Stimulated activated CD8-positive, alpha-beta memory T cell treated with anti-CD3 and anti-CD28 coated beads, Interleukin-4, amount 100 ng/mL, for 1 hour (primary cell): ENCODE measurements at places on chromosomes 4 and X.

DNA sequence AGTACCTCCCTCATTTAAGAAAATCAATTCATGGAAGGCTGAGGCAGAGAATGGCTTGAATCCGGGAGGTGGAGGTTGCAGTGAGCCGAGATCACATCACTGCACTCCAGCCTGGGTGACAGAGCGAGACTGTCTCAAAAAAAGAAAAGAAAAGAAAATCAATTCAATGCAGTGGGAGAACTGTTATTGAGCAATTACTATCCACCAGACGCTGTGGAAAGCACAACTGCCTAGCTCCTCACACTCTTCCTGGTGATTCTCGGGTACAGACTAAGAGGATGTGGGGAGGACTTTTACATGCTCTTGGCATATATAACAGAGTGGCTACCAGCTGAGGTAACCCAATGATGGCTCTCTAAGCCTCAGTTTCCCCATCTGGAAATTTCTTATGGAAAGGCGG is 2.7 kb upstream of the TMSB4X start:
- DNase-seq: no peak

DNA sequence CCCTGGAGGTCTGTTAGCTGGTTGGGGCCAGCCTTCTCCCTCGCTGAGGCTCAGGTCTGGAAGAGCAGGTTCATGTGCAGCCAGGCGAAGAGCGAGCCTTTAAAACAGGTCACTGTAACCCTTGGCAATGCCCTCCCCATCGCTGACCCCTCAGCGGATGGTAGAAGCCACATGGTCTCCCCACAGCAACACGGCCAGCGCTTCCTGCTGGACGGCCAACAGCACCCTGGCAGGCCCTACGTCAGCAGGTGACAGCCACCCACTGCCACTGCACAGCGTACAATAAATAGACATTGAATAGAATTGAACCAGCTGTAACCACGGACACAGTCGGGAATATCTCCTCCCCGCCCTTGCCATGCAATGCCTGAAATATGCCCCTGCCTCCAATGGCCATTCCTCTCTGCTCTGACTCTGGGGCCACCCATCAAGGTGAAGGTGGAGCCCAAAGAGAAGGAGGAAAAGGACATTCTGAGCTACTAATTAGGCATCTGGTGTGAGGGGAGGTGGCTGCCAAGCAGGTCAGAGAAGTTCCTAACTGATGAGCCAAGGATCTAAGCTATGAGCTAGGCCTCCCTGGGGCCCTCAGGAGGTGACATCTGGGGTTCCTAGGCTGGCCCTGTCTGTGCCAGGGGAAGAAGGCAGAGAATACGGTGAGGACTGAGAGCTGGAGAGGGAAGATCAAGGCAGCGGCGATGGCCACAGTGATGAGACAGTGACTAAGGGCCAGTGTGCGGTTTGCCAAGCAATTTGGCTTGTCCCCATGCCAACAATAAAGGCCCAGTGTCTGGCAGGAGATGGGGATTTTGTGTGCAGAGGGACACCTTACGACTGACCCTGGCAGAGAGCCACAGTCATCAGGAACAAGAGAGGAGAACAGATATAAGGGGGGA is 202.3 kb downstream of the BCOR start:
- no peak for DNase-seq

DNA sequence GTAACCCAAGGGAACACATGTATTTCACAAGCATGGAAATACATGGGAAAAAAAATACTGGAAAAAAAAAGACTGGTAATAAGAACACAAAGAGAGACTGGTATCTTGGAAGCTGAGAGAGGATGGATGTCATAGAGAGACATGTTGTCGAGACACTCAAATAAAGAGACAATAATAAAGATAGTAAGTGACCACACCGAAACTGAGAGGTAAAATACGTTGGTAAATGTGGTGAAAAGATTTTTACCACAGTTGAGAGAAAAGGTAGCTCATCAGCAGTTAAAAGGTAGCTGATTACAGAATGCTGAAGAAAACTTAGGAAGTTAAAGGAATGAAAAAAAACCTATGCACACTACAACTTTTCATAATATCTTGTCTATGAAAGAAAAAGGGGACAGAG is 81.1 kb downstream of the ARAP2 start:
- no peak for DNase-seq

GRCh38 chr4:7654550-7655445 is 220.1 kb upstream of the PSAPL1 start:
- no peak for DNase-seq

DNA sequence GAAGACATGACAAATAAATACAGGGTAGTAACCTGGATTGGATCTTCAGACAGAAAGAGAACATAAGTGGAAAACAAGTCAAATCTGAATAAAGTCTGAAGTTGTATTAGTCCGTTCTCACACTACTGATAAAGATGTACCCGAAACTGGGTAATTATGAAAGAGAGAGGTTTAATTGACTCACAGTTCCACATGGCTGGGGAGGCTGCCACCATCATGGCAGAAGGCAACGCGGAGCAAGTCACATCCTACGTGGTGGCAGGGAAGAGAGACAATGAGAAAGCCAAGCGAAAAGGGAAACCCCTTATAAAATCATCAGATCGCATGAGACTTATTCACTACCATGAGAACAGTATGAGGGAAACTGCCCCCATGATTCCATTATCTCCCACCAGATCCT is 82.8 kb downstream of the USP46 start:
- DNase-seq: no peak

GRCh38 chrX:41457613-41458192 is 10.6 kb downstream of the NYX start:
- DNase-seq: no peak

DNA sequence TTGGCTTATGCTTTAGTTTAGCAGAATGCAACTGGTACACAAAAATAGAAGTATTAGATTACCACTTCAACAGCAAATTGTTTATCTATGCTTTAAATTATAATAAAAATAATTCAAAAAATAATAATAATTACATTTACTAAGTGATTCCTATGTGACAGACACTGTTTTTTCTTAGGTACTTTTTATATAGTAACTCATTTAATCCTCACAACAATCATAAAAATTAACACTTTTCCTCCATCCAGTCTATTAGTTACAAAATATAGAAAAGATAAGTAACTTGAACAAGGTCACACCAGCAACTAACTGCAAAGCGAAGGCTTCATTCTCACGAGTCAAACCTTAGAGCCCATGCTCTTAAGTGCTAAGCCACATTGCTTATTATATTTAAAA is 155.2 kb downstream of the PDGFC start:
- no peak for DNase-seq

- no peak for DNase-seq
Measured at GRCh38 chrX:19799319-19800182, 87.8 kb downstream of the SH3KBP1 start.

DNA sequence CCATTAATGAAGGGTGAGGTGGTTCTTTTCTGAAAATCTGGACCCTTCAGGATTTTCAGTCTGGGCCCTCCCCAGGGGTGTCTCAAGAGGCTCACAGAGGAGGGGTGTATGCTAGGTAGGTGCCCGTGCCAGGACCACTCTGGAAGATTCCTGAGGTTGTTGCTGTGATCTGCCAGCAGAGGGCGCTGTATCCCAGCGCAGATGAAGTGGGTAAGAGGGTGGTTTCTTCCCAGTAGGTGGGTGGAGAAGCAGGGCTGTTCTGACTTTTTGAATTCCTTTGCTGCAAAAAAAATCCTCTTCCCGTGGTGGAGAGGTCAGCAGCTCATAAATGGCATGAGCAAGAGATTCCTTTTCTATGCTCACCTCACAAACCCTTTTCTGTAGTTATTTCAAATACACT is 51.1 kb downstream of the SCML1 start:
- no peak for DNase-seq

GRCh38 chrX:39022106-39022505 is 220.8 kb downstream of the MID1IP1 start:
- DNase-seq: no peak

- DNase-seq: no peak
Measured at GRCh38 chrX:124208660-124209059, 123.8 kb upstream of the TEX13D start.

GRCh38 chrX:153773218-153773611 is 7.6 kb upstream of the SRPK3 start:
- DNase-seq: no peak

GRCh38 chr4:20603671-20604313 is 96.5 kb upstream of the PACRGL start:
- DNase-seq: no peak

DNA sequence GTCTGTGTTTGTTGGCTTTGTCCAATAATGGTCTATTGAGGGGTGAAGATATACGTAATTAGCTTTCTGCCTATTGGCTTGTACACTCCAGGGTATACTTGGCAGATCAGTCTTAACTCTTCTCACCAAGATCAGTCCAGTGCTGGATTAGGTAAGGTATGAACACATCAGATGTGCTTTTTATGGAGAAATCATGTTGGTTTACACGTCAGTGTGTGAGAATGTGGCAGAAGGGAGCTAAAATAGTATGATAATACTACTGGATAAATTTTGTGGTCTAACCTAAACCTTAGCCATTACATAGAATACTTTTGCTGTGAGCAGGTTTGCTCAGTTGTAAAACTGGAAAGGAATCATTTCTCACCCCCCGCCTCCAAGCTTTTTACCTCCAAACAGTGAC is 4.2 kb downstream of the PDHA1 start:
- DNase-seq: no peak

- DNase-seq: no peak
Measured at GRCh38 chrX:68086709-68087108, 346.6 kb downstream of the OPHN1 start.
